ENCODE measurements at places on chromosomes 7 and 10.

- no peak for DNase-seq
Observed at GRCh38 chr7:101156866-101157589, 2.8 kb downstream of the AP1S1 start.

DNA sequence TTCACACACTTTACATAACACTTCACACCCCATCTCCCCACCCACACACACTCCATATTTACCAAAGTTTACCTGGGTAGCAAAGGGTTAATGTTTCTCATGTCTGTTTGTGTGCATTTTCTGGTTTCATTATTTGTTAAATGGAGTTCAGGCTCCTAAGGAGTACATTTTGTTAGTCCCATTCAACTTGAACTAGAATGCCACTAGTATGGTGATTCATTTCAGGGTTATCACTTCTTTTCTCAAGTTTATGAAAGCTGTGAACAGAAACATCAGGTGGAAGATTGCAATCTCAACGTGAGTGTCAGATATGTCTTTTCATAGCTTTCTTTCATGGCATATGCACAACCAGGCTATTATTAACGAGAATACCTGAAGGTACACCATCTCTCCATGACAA lies 1027.5 kb downstream of the GATA3 start:
- DNase-seq: no peak

- no peak for DNase-seq
Observed at GRCh38 chr7:45215601-45216062, 58.0 kb downstream of the RAMP3 start.

GRCh38 chr7:78226059-78226719 lies 427.6 kb downstream of the PHTF2 start:
- DNase-seq: no peak

- DNase-seq: no peak
Observed at GRCh38 chr7:100971111-100972001, 2.0 kb downstream of the MUC12 start.

DNA sequence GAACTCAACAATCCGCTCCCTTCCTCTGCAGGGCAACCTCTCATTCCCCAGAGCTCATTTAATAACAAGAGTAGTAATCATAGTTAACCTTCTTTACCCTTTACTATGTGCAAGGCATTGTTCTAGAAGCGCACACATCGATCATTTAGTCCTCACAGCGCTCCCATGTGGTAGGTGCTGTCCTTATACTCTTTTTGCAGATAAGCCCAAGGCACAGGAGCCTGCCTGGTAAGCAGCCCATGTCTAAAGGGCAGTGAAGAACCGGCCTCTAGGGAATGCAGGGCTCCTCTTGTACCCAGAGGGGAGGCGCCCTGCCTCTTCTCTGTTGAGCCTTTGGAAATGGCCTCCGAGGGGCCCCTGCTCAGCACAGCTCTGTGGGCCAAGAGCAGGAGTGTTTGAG lies 14.3 kb downstream of the CHST3 start:
- DNase-seq: no peak

DNA sequence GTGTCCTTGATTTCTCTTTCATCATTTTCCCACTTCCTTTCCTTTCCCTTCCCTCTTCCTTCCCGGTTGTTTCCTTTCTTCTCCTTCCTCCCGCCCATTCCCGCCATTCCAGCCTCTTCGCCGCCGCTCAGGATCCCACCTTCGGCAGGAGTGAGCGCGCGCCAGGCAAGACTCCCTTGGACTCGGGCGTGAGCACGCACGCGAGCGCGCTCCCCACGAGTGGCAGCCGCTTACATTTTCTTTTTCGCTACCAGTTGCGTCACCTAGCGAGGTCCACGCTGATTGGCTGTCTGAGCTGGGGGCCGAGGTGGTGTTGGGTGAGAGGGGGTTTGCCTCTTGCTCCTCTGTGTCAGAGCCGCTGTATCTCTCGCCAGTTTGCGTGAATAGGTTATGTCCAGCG lies 11.8 kb downstream of the ZAN start:
- DNase-seq: no peak

GRCh38 chr10:126673565-126673964 lies 3.1 kb upstream of the C10orf90 start:
- DNase-seq: no peak

GRCh38 chr7:151226875-151227782 lies at the start of gene ABCF2:
Gene ABCF2, minus strand, starts transcription at chr7:151227205. Its CDS starts 747 bp downstream, at chr7:151226458.
- peak; percentile 84 for DNase-seq

GRCh38 chr7:139844779-139845442 lies 15.8 kb downstream of the TBXAS1 start:
- no peak for DNase-seq

DNA sequence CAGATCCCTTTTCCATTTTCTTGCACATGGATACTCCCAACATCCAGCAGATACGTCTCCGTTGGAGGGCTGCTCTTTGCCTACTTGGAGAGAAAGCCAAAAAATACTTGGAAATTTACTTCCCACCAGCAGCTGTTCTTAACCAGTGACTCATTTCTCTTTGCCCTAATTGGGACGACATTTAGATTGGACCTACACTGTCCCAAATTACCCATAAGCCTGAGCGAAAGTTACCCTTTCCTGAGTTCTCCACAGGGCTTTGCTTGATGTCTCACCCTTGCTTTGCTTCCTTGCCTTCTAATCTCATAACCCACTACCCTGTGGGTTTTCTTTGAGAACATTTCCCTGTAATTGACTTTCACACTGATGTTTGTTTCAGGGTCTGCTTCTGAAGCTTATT lies 48.1 kb downstream of the SAMD8 start:
- DNase-seq: no peak

GRCh38 chr7:113918946-113919345 lies at the start of gene PPP1R3A:
Gene PPP1R3A, minus strand, starts transcription at chr7:113919009. Its CDS starts 13 bp downstream, at chr7:113918996.
- DNase-seq: peak; percentile 13

DNA sequence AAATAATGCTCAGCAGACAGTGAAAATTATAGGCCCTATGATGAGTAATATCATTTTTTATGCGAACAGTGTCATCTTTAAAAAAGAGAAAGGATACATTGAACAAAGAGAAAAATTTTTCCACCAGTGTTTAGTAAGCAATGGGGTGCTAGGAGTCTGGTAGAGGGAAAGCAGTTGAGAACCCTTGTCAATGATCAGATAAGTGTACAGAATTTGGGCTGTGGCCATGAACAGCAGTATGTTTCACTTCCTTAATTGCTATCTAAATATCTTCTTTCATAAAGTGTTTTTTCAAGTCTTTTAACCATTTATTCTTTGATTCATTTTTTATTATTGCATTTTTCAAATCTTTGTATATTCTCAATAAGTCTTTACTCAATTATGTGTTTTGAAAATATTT lies 750.7 kb upstream of the KCND2 start:
- no peak for DNase-seq

- peak; percentile 84 for DNase-seq
Observed at GRCh38 chr7:26508917-26509316, 217.3 kb downstream of the SNX10 start.

- peak; percentile 7 for DNase-seq
Observed at GRCh38 chr7:20408467-20408826, 77.7 kb downstream of the ITGB8 start.

GRCh38 chr7:55110993-55111361 lies 92.2 kb downstream of the EGFR start:
- DNase-seq: peak; percentile 51

- no peak for DNase-seq
Observed at GRCh38 chr7:111268941-111269340, 178.0 kb downstream of the LRRN3 start.

DNA sequence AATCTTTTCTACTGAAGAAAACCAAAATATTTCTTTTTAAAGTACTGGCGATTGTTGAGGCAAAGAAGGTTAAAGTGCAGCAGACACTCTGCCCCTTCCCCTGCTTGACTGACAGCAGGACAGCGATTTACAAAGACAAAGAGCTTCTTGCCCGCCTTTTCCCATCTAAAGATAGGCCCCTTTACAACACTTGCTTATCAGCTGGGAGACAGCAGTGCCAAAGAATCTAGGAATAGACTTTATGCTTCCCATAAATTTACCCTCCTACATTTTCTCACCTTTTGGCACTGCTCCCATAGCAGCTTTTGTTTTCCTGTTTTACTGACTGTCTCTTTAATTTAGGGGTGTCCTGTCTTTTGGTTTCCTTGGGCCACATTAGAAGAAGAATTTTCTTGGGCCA lies 824.1 kb downstream of the CCSER2 start:
- no peak for DNase-seq

DNA sequence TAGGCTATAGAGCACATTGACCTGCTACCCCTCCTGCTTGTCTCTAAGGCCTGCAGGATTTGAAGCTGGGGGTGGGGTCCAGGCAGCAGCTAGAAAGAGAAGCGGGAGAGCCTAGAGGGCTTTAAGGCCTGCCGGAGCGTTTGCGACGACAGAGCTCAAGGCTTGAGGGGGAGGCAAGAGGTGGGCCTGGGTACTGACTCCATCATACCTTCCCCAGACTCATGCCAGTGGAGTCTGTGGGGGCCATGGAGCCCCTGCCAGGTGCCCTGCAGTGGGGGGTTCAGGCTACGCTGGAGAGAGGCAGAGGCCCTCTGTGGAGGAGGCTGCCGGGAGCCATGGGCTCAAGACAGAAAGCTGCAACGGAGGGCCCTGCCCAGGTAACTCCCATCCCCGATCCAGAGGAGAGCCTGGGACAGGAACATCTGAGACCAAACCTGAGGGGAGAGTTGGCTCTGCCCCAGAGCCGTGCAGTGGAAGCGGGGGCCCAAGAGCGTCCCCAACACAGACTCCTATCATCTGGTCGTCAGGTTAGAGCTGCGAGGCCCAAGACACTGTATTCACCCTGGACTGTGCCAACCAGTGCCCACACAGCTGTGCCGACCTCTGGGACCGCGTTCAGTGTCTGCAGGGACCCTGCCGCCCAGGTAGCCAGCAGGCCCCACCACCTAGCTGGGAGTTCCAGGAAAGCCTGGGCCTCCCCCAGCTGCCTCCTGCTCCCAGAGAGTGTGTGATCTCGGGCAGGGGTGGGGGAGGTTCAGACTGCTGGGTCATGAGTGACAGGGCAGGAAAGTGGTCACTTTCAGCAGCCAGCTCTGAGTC lies 13.2 kb upstream of the ZNF862 start:
- DNase-seq: no peak

- peak; percentile 9 for DNase-seq
Observed at GRCh38 chr7:107078517-107078966, 34.0 kb downstream of the PRKAR2B start.

DNA sequence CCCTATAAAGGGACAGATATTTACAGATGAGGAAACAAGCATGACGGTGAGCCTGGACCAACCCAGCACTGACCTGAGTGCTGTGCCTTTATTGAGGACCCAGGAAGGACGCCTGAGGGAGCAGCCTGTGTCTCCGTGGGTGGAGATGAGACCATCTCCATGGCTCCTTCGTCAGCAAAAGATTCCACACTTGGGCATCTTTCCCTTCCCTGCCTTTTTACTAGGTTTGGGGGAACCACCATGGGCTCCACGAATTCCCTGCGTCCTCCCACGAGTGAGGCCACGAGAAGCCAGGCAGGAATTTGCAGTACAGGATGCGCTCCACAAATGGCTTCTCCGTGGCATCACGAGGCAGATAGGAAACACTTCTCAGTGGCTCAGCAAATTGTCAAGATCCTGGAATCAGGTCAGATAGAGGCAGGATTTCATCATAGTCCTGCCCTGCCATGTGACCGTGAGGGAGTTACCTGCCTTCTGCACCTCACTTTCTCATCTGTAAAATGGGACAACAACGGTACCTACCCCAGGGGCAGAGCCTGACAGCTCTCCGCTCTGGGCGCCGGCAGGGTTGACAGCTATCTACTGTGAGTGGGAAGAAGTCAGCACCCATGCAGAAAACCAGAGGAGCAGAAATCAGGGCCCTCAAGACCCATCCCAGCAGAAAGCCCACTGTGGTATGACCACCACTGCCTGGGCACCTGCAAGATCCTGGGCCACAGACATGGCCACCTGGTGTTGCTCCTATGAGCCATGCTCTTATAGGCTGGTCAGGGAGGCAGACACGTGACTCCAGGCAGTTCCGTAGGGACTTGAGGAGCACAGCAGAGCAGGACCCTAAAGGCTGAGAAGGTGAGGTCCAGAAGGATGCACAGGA lies 80.1 kb downstream of the GRID1 start:
- no peak for DNase-seq

GRCh38 chr7:28761505-28761904 lies 196.6 kb downstream of the TRIL start:
- DNase-seq: no peak

GRCh38 chr10:78905957-78906308 lies 162.8 kb upstream of the ZMIZ1 start:
- peak; percentile 68 for DNase-seq

- no peak for DNase-seq
Observed at GRCh38 chr7:81211204-81211933, 292.5 kb upstream of the SEMA3C start.

GRCh38 chr7:130430841-130431666 lies 9.8 kb downstream of the CEP41 start:
- DNase-seq: no peak

- no peak for DNase-seq
Observed at GRCh38 chr10:6746782-6747181, 166.7 kb upstream of the PRKCQ start.

- no peak for DNase-seq
Observed at GRCh38 chr10:44197646-44198045, 187.3 kb downstream of the CXCL12 start.

DNA sequence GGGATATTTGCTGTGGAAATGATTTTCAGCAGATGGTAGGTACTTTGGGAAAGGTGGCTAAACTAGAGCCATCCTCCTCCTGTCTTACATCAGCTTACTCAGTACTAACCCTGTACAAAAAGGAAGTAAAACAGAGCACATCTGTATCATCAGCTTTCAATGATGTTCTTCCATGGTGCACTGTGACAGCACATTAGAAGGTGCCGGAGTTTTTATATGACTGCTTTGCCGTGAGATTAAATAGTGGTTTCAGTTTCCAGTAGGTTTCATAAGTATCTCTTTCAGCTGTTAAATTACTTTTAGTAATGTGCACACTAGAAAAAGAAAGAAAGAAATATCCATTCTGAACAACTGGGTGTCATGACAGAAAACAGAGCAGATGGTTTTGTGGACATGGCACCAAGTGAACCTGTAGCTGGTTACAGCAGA lies 86.5 kb downstream of the ARID5B start:
- no peak for DNase-seq

GRCh38 chr7:18013936-18014335 lies 13.7 kb downstream of the PRPS1L1 start:
- DNase-seq: no peak
